Upper lobe of left lung (tissue), 6 donors: ENCODE measurements at places on chromosomes 6 and 20. TPM values are rescaled to one million over a fixed set of nuclear protein-coding genes. Genes with fewer than 3 reads are reported as not detected.

Gene NHSL1
- total RNA-seq, result 67.8 TPM

Gene DACT2
- total RNA-seq, result 4.4 TPM

Gene GLP1R
- not detected for total RNA-seq

Gene FBXO5
- 5.3 TPM for total RNA-seq

Gene CDSN
- not detected for total RNA-seq

Gene ACTL10
- 2.7 TPM for total RNA-seq

Gene C6orf58
- not detected for total RNA-seq

Gene NMBR
- not detected for total RNA-seq

Gene BANF2
- not detected for total RNA-seq

Gene SEMG2
- total RNA-seq, result not detected

Gene OPRM1
- not detected for total RNA-seq

Gene KATNA1
- 36.1 TPM for total RNA-seq

Gene LTA
- total RNA-seq, result not detected

Gene PKIG
- 89.8 TPM for total RNA-seq

Gene BPI
- total RNA-seq, result 0.67 TPM

Gene ENPP3
- 1.1 TPM for total RNA-seq

Gene PACRG
- total RNA-seq, result 3.1 TPM

Gene TFAP2D
- total RNA-seq, result not detected

Gene TMEM244
- total RNA-seq, result not detected

Gene ANKRD66
- total RNA-seq, result 15.7 TPM

Gene RIPOR2
- total RNA-seq, result 46.9 TPM
